ENCODE measurements at places on chromosomes 5 and 9.

- no peak for DNase-seq
Measured at GRCh38 chr9:99030610-99031109, 74.3 kb upstream of the TGFBR1 start.

DNA sequence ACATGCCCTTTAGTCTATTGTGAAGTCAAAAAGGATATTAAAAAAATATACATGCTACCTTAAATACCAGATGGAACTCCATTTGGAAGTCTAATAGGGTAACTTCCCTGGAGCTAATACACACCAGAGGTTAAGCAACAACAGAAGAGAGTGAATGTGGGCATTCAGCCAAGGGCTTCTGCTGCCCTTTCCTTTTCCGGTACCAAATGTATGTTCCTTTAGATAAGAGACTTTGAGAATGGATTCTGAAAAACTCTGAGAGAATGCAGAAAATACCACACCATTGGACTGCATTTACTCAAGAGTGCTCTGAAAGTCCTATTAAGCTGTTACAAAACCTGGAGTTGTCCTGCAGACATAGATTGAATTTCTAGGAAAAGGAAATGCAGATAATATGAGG is 23.8 kb upstream of the TRPM3 start:
- no peak for DNase-seq

- no peak for DNase-seq
Measured at GRCh38 chr5:139037732-139038131, 160.4 kb downstream of the SIL1 start.

DNA sequence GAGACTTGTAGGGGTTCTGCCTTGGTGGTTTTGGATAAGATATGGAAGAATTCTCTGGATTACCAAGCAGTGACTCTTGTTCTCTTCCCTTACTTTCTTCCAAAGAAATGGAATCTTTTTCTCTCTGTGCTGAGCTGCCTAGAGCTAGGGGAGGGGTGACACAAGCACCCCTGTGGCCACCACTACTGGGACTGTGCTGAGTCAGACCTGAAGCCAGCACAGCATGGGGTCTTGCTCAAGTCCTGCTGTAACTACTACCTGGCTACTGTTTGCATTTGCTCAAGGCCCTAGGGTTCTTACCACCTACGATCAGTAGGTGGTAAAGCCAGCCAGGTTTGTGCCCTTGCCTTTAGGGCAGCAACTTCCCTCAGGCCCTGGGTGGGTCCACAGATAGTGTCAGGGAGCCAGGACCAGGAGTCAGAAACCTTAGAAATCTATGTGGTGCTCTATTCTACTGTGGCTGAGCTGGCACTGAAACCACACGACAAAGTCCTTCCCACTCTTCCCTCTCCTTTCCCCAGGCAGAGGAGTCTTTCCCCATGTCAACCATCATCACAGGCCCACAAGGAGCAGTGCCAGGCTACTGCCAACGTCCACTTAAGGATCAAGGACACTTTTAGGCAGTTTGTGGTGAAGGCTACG is 53.8 kb downstream of the SREK1 start:
- DNase-seq = no peak

- no peak for DNase-seq
Measured at GRCh38 chr9:125747053-125747764, at the start of gene PBX3. PBX3 (plus strand) TSS chr9:125747373.

DNA sequence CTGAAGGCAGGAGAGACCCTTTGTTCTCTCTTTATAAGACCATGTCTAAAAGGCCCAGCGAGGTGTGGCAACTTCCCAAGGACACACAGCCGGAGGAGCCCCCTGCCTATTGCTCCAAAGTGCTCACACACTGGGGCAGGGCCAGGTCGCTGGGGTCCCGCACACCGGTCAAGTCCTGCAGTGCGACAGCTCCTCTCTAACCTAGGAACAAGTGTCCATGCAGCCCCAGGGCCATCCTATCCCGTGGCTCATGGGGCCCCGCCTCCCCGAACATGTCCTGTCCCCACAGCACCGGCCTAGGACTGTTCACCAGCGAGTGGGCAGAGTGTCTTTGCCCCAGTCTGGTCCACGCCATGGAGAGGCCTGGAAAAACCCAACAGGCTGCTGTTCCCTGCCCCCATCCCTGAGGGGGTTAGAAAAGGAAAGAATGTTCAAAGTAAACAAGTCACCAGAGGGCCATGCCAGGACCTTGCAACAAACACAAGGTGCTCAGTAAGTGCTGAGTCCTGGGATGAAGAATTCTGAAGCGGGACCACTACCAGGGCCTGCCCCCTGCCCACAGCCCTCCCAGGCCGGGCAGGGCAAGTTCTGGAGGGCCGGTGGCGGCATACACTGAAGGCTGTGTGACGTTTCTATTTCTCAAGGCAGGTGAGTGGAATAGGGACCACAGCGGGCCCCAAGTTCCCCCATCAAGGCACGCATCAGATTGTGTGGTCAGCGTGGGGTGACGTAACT is 938 bp downstream of the NINJ1 start:
- no peak for DNase-seq

GRCh38 chr5:1213508-1214162 is 11.5 kb upstream of the SLC6A18 start:
- no peak for DNase-seq

- DNase-seq = no peak
Measured at GRCh38 chr5:151215546-151215880, 8.4 kb downstream of the CCDC69 start.

DNA sequence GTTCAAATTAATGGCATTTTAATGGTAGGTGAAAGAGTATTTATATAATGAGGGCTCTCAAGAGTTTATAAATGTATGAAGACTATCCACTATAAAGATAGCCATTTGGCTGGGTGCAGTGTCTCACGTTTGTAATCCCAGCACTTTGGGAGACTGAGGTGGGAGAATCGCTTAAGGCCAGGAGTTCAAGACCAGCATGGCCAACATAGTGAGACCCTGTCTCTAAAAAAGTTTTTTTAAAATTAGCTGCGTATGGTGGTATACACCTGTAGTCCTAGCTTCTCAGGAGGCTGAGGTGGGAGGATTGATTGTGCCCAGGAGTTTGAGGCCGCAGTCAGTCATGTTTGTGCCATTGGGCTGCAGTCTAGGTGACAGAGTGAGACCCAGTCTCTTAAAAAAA is 61.6 kb downstream of the ERBIN start:
- no peak for DNase-seq

GRCh38 chr5:154010660-154011059 is 28.1 kb downstream of the FAM114A2 start:
- DNase-seq = no peak

GRCh38 chr5:77842243-77842642 is 66.1 kb upstream of the TBCA start:
- no peak for DNase-seq

GRCh38 chr9:131258698-131259431 is 17.4 kb downstream of the FAM78A start:
- DNase-seq = no peak

DNA sequence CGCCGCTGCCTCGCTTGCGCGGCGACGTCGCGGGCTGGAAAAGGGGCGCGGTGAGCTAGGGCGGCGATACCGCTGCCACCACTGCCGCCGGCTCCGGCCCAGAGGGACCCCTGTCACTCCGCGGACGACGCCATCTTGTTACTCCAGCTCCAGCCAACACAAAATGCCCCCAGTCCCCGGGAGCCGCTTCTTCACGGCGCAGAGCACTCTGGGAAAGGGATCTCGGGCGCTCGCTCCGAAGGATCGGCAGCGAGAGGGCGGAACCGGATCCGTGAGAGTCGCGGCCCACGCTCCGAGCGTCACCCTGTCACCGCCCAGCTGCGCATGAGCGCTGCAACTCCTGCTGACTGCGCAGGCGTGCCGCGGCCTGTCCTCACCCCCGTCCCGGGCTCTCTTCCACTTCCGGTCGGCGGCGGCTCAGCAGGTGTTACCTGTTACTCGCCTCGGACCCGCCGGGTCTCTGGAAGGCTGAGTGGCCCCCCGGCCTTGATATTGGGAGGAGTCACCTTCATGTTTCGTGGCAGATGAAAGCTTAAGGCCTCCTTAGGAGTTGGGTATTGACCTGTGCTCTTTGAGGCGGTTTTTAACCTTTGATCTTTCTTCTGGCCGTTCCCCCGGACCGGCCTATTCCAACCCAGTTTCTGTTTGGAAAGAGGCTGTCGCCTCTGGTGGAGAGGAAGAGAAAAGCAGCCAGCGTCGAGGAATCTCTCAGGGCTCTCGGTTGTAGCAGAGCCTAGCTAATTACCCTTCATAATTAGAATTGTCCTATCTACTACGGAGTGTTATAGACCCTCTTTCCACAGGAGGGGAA is at the start of gene CSNK1A1:
CSNK1A1 (minus strand) TSS at position 213 of the 811 bp plus-strand sequence. CDS start 475 bp downstream, outside the sequence.
- DNase-seq = peak; percentile 98

GRCh38 chr9:34520505-34521385 is 2.0 kb downstream of the ENHO start:
- no peak for DNase-seq

GRCh38 chr5:133198511-133198910 is 146.7 kb downstream of the HSPA4 start:
- DNase-seq = no peak

GRCh38 chr5:180414176-180414575 is 61.0 kb upstream of the GFPT2 start:
- no peak for DNase-seq

DNA sequence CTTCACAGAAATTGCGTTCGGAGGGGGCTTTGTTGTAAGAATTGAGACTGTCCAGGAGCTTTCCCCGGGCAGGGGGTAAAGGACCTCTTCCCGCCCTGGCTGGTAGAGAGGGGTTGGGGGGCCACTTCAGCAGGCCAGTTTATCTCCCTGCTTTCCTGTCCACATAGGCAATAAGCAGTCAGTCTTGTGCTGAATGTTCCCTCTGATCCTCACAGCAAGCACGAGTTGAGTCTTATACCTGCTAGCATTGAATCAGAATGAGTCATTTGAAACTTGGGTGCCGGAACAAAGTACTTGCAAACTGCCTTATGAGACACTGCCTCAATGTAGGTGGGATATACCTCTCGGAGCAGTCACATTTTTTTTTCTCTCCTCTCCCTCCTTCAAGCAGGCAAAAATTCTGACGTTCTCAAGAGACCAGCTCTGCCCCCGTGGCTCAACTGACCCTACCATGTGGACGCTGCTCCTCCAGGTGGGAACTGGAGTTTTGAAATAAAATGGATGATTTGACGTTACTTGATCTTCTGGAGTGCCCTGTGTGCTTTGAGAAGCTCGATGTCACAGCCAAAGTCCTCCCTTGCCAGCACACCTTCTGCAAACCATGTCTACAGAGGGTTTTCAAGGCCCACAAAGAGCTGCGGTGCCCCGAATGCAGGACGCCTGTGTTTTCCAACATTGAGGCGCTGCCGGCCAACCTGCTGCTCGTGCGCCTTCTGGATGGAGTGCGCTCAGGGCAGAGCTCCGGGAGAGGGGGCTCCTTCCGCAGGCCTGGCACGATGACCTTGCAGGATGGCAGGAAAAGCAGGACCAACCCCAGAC is 1.3 kb downstream of the SH3RF2 start:
- DNase-seq = no peak

DNA sequence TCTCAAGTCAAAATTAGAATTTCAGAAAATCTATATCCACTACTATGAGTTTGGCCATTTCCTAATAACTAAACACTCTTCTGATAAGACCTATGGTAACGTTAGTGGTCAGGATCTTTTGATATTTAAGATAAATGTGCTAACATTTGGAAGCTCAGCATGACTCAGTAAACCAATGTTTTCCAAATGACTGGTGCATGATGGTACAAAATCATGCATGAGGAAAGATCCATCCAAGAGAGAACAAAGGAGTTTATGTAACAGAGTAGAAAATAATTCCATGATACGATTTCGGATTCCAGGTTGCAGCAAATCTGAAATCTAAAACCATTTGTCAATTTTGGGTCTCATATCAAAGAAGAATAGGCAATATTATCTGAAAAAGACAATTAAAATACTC is 279.2 kb downstream of the NSG2 start:
- no peak for DNase-seq

GRCh38 chr9:36922548-36922947 is 111.5 kb downstream of the PAX5 start:
- DNase-seq = no peak

DNA sequence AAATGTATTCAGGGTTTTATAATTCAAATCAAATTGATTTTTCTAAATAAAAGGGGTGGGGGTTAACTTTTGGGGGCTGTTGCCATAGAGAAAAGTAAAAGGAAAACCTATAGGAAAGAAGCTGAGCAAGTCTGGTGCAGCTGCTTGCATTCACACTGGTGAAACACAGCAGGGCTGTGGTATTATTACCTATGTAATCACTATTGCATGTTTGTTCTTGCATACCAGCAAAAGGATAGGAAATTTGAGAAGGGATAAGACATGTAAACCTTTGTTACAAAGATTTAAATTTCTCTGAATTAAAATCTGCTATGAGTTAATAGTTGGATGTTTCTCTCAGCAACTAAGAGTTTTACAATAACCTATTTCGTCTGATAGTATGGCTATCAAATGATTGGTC is 346.7 kb downstream of the EFNA5 start:
- no peak for DNase-seq

- DNase-seq = no peak
Measured at GRCh38 chr9:109479822-109480221, 18.3 kb downstream of the PTPN3 start.

DNA sequence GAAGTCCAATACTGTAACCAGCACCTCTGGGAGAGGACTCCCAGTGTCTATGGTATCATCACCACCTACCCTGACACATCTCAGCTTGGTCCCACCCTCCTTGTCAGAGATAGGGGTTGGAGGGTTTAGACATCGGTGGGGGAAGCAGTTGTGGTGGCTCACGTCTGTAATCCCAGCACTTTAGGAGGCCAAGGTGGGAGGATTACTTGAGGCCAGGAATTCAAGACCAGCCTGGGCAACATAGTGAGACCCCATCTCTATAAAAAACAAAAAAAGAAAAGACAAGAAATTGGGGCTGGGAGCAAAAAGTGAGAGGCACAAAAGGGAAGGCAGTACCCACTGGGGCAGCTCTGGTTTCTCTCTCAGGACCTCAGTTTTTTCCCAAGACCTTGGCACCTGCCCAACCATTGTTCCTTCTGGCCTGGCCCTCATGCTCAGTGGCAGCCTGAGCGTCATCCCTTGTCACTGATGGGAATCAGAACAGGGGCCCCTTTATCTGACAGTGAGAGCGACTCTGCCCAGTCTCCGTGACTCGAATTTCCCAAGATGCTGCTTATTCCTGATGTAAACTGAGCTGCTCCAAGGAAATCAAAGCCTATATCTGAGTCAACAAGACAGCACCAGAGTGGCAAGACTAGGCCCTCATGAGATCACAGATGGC is 80.5 kb upstream of the HSPA9 start:
- no peak for DNase-seq

DNA sequence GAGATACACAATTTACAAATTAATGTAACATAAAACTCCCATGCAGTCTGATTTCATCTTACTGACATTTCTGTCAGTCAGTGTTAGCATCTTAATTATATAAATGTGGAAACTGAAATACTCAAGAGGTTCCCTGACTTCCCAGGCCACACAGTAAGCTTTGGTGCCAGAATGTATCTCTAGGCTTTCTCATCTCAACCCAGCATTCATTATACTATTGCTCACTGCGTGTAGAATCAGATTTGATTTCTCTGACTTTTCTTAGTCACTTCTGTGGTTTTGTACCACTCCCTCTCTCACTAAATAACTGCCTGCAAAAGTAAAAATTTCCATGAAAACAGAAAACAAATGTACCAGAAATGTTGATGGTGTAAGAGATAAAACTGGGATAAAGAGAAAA is 31.7 kb upstream of the CDKN2B start:
- DNase-seq = no peak
